ENCODE measurements at places on chromosomes 11 and 22.

- DNase-seq = no peak
These were observed 25.4 kb upstream of the ARHGAP20 start for GRCh38 chr11:110737593-110737992.

DNA sequence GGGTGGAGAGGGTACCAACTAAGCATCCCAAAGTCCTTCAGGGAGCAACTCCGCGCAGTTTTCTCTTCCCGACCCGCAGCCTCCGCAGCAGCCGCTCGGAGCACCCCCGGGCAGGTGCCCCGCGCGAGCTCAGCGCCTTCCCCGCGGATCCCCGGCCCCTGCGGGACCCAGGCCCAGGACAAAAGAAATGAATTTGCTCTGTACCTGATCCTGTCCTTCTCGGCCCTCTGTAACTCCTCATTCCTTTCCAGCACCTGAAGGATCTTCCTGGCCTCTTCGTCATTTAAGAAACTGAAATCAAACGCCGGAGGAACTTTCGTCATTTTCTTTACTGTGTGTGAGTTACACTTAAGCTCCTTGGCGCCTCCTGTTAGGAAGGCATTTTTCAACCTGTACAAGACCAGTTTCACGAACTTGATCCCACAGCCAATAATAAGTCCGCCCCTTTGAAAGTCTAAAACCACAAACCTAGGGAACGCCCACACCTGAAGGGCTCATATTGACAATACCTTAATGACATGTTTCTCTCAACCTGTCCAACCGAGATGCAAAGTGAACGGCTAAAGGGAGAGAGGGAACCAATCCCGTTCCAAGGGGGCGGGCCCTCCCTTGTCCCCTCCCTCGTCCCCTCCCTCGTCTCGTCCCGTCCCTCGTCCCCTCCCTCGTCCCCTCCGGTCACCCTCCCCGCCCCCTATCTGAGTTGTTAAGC is at the start of gene EXPH5:
Gene EXPH5 (minus strand): TSS at position 555 of the 709 bp plus-strand sequence. CDS start 232 bp downstream, at position 323.
- DNase-seq = peak; percentile 72

DNA sequence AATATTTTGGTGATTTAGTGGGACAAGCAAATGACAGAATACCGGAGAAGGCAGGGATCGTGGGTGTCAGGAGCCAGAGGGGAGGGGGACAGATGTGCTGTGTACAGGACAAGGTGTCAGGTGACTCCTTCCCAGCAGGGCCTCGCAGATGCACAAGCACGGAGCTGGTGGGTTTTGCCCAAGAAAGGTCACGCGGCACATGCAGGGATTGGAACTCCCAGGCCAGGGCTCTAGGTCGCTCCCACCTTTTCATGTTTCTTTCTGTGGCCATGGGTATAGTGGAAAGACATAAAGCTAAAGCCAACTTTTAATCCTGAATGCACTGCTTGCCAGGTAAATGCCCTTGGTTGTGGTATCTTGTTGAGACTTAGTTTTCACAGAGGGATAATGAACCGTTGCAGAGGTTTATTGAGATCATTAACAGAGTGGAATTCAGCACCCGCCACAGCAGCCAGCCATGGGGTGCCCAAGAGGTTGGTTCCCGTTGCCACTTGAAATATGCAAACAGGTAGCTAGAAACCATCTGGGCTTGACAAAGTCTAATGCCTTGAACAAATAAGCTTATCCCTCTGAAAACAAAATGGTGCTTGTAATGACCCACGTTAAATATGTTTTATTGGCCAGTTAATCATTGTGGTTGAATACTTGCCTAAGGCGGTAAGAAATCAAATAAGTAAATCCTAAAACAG is 10.1 kb downstream of the C22orf23 start:
- DNase-seq = no peak

DNA sequence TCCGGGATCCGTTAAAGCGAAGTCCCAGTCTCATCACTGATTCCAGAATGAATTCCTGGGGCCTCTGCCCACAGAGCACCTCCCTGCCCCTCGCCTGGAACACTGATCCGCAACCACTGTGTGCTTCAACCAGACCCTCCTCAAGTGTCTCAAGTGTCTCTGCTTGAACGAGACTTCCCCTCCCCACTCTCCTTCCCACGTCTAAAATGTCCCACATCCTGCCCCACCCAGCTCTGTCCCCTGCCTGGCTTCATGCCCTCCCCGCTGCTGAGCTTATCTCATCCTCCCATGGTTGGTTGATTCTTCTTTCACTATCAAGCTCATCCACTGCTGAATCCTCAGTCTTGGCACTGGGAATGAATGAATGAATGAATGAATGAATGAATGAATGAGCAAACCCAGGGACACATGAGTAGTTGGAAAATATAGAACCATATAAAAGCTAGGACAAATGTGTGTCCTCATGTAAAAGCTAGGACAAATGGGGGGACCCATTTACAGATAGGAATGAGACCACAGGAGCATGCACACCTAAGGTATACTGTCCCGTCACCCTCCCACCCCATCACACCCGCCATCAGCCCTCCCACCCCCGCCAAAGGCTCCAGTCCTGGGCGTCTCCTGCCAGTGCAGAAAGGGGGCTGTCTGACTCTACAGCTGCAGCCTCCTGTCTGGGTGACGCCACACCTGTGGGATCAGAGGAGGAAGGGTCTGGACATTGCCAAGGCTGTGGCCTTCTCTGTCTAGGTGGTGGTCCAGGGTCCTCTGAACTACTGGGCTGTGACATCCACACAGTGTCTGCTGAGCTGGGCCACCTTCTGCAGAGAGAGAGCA is 71.4 kb upstream of the LINC01488 start:
- no peak for DNase-seq

GRCh38 chr11:124920870-124921609 is 2.0 kb downstream of the HEPN1 start:
- peak; percentile 52 for DNase-seq

DNA sequence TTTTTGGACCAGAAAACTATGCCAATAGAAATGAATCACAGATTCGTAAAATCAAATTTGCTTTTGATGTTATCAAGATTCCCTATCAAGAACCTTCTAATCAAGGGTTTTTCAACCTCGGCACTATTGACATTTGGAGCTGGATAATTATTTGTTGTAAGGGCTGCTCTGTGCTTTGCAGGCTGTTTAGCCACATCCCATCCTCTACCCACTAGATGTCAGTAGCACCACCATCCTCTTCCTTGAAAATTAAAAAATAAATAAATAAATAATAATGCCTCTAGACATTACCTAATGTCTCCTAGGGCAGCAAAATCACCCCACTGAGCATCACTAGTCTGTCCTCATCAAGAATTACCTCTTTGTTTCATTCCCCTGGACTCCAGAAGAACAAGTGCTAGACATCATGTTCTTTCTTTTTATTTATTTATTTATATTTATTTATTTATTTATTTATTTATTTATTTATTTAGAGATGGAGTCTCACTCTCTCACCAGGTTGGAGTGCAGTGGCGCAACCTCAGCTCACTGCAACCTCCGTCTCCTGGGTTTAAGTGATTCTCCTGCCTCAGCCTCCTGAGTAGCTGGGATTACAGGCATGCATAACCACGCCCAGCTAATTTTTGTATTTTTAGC is 744.7 kb downstream of the KCNA4 start:
- DNase-seq = no peak

DNA sequence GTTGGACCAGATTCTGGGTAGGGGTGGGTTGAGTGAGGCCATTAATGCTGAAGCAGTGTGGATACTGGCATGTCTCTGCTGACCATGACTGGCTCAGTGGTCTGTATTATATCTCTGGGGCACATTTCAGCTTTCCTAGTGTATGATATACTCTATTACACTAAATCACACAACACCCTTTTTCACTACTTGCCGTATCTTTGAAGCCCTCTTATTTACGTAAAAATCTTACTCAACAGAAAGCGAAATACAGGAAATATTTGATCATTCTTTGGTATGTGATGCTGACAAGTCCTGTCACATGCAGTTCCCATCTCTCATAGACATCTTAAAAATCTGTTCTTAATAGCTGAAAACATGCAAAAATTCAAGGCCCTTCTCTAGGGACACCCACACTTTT is 40.3 kb downstream of the OR5B17 start:
- DNase-seq = no peak

GRCh38 chr11:70538641-70539359 is 140.5 kb downstream of the CTTN start:
- no peak for DNase-seq

GRCh38 chr11:126840201-126840886 is 160.2 kb downstream of the KIRREL3 start:
- no peak for DNase-seq

- DNase-seq = no peak
These were observed 20.1 kb upstream of the CD44 start for GRCh38 chr11:35118906-35119305.

DNA sequence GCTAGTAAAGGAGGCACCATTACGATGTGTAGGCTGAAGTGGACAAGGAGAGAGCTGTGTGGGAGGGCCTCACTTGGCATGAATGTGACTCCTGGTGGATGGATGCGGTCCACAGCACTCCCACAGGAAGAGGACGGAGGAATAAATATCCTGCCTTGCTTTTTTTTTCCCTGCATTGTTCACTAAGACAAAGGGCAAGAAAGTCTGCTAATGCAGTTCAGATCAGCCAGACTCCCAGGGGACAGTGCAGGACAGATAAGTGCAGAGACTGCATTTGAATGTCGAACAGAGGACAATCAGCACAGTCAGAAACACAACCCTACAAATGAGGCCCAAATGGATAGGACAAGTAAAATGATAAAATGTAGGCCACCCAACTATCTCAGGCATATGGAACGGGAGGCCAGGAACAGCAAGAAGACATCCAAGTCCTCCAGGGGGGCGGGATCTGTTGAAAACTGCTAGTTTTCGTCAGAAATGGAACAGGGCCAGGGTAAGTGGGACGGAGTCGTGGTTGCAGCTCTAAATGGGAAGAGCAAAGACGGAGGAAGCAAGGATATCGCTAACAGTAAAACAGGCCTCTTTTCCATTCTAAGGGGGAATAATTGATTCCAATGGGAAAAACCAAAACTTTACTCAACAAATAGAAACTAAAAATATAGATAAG is 25.2 kb upstream of the OR8B8 start:
- DNase-seq = no peak

GRCh38 chr22:50027639-50028537 is 15.3 kb upstream of the IL17REL start:
- DNase-seq = peak; percentile 46

DNA sequence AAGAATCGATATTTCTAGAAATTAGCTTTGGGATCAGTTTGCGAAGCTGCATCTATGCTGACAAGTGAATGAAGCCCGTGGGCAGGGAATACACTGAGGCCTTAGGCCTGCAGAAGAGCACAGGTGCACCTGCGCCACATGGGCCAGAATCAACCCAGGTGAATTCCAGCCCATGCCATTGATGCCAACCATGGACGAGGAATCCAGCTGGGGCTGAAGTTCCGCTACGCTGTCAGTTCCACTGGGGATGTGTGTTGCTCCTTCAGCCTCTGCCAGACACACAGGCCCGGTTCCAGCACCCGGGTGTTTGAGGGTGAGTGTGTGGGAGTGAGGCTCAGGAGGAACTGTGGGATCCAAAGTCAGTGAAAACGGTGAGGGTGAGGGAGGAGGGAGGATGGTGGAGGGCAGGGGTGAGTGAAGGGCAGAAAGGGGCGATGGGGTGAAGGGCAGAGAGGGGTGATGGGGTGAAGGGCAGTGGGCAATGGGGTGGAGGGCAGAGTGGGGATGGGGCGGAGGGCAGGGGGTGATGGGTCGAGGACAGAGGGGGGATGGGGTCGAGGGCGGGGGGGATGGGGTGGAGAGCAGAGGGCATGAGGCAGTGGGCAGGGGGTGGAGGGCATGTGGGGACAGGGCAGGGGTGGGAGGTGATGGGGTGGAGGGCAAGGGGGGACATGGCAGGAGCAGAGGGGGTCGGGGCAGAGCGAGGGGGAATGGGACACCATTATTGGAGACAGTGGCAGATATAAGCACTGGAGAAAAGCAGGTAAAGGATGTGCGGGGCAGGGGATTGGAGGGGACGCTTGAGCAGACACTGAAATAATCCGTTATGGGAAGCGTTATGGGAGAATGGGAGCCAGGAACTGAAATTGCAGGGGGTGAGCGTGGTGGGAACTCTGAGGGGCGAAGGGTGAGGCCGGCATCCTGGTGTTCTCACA is 931.6 kb downstream of the BRD1 start:
- no peak for DNase-seq

DNA sequence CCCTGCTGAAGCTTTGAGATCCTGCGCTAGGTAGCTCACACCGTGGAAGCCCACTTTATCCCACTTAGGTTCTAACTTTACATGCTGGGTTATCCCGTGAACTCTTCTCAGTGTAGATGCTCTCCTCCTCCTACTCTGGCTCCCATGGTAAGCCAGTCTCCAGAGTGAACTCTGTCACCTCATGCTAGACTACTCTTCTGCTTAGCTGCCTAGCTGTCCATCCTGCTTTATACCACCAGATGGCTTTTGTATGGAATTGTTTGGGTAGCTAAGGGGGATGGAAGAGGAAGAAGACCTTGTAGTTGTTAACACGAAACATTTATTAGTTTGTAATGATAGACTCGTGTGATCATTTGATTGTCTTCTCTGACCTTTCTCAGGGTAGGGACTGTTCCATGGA is 46.8 kb downstream of the EMSY start:
- DNase-seq = no peak

DNA sequence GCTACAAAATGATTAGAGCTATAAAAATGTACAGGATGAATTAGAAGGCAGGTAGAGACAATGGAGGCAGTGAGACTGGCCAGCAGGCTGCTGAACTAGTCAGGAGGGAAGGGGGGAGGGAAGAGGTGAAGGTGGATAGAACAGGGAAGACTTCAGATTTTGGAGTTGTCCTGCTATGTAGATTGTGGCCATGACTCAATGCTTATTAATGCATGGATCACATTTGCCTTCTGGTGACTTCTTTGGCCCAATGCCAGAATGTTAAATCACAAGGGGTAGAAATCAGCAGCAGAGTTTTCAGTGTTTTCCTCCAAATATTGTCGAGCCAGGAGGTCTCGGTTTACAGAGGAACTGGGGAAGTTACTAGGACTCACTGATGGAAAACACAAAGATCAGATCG is 346.6 kb downstream of the AASDHPPT start:
- no peak for DNase-seq

DNA sequence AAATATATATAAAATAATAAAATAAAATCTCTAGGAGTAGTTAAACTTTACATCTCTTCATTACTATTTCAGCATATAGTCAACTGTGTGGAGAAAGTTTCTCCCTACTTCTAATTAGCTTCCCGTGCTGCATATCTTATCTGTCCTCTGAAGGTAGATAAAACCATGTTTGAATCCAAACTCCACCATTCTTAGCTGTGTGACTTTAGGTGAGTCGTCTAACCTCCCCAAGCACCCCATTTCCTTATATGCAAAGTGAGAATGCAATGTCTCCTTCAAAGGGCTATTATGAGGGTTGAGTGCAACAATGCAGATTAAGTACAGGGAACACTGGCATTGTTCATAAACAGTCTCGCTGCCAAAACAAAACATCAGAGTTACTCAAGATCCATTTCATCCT is 80.8 kb upstream of the DRD2 start:
- DNase-seq = no peak

- DNase-seq = no peak
These were observed 104.4 kb downstream of the NECTIN1 start for GRCh38 chr11:119624629-119625028.

- DNase-seq = no peak
These were observed 36.1 kb upstream of the SCN3B start for GRCh38 chr11:123690485-123690884.

GRCh38 chr11:119206511-119207414 is 624 bp downstream of the CBL start:
- DNase-seq = peak; percentile 28
